NCI-H524 treated with DMSO at 0.1 percent for 48 hours (cell line): ENCODE measurements at places on chromosomes 3 and 15.

DNA sequence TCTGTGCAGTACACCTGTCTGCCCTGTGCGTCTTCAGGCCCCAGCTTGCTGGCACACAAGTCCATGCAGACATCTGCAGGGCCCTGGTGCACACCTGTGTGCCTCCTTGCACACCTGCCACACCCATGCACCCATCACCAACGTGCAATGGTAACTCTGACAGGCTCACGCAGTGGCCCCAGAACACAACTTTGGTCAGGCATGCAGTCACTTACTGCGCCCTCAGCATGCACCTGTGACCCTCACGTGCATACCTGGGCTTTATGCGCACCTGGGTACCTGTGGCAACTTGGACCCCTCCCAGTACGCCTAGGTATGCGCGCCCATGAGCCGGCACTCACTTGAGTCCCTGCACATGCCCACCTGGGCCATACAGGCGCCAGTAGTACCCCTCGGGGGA is 1.7 kb downstream of the PLXND1 start:
- DNase-seq: no peak

DNA sequence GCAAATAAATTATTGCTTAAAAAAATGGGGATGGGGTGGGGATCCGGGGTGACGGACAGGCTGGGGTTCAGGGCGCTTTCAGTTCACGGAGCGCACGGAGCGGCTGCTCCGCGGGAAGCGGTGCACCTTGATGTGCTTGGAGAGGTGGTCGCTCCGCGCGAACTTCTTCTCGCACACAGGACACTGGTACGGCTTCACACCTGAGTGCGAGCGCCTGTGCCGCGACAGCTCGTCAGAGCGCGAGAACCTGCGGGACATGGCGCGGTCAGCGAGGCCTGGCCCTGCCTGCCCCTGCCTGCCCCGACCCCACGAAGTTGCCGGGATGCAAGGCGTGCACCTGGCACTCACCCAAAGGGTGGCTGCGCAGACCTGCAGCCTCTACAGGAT is 13.6 kb downstream of the KLF15 start:
- no peak for DNase-seq

DNA sequence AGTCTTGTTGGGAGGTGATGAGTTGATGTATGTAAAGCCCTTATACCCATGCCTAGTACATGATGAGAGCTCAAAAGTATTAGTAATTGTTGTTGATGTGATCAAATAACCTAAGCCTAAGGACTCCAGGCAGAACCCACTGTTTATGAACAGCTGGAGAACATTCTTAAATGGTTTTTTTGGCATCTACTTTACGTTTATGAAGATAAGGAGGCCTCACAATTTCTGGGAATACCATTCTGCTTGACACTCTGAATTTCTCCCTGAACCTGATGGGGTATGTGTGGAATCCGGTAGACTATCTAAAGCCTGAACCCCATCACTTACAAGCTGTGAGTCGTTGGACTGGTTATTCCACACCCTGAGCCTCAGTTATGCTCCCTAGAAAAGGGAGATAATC is 244.6 kb upstream of the WNT5A start:
- no peak for DNase-seq

GRCh38 chr3:53939813-53940212 is 48.2 kb upstream of the SELENOK start:
- DNase-seq: no peak

- DNase-seq: no peak
These were observed 769.0 kb upstream of the NR2F2 start for GRCh38 chr15:95561463-95561862.

DNA sequence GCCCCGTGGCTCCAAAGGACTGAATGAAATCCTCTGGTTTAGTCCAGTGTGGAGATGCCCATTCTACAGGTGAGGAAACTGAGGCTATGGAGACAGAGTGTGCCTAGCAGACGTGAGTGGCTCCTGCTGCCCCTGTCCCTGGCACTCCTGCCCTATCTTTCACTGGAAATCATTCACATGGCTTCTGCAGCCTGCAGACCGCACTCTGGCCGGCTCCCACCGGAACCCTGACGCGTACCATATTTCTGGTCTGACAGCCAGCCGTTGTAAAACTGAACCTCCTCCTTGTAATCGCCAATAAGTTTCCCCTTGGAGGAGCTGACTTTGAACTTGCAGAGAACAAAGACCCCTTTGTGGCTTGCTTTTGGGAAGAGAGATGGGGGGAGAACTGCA is 136.5 kb downstream of the CHSY1 start:
- DNase-seq: no peak

- no peak for DNase-seq
These were observed 64.2 kb downstream of the TBC1D5 start for GRCh38 chr3:17678116-17678741.

GRCh38 chr3:44885618-44886017 is 11.2 kb downstream of the TGM4 start:
- no peak for DNase-seq

- DNase-seq: no peak
These were observed 96.8 kb downstream of the ZNF385D start for GRCh38 chr3:21654241-21654640.

DNA sequence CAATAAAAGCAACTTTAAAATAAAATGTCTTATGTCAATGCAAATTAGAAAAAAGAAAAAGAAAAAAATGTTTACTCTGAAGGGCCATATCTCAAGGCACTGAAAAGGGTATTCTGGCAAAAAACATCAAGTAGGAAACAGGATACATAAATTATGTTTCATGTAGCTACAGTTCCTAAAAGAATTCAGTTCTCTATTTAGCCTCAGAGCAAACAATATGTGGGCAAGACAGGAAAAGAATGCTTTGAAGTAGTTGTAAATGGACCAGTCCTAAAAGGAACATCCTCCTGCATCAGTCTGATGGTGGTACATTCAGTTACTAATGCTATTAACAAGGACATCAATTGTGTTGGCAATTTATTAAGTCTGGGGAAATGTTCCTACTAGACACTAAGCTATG is 8.1 kb downstream of the COMMD2 start:
- DNase-seq: no peak

DNA sequence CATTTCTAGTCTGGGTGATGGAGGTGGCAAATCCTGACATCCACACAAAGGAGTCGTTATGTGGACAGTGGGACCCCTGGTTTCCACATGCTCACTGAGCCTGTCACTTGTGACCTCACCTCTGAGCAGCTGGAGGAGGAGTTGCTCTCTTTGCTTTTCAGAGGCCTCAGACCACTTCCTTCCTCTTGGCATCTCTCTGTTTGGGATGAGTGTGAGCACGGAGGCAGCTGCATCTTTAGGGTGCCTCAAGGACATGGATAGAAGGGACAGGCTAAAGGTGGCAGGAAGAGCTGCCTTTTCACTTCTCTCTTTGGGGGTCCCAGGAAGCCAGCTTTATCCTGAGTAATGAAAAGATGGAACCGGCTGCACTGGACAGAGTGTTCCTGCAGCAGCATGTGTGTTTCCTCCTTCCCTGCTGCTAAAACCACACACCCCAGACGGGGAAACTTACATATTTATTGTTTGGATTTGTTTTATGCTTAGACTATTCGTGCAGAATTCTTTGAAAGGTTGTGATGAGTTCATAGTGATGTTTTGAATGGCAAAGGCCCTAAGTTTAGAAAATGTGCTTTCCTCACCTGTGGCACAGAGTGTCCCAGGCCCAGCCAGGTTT is 31.8 kb downstream of the GPR171 start:
- DNase-seq: no peak

- no peak for DNase-seq
These were observed 58.5 kb upstream of the TRIM71 start for GRCh38 chr3:32759342-32759741.

- DNase-seq: no peak
These were observed 30.3 kb downstream of the FGF12 start for GRCh38 chr3:192696943-192697587.

DNA sequence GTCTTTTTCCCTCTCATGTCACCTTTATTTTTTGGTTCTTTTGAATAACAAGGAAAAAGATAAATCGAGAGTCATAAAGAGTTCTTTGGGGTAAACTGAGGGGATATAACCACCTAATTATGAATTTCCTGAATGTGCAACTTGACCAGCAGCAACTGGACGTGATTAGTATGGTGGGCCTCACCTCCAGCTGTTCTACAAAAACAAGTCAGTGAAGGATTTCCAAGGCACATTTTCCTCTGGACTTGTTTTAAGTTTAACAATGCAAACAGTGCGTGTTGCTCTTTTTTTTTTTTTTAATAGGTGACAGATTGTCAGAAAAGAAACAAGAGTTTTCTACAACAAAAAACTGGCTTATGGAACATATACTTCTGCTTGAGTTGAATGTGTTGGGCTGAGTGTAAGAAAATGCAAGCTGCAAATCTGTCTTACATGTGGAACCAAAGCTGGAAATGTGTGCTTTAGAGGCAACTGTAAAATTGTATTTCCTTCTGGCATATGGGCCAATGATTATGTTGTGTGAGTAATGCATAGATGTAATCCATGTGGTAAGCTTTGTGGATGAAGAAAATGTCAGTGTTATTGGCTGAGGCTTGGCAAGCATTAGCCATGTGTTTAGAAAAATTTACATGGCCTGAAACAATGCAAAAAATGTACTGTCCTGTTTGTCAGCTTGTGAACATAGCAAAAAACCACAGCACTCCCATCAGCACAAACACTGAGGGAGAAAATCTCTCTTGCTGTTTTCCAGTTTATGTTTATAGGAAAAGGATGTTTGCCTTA is 44.5 kb upstream of the FNDC3B start:
- no peak for DNase-seq

DNA sequence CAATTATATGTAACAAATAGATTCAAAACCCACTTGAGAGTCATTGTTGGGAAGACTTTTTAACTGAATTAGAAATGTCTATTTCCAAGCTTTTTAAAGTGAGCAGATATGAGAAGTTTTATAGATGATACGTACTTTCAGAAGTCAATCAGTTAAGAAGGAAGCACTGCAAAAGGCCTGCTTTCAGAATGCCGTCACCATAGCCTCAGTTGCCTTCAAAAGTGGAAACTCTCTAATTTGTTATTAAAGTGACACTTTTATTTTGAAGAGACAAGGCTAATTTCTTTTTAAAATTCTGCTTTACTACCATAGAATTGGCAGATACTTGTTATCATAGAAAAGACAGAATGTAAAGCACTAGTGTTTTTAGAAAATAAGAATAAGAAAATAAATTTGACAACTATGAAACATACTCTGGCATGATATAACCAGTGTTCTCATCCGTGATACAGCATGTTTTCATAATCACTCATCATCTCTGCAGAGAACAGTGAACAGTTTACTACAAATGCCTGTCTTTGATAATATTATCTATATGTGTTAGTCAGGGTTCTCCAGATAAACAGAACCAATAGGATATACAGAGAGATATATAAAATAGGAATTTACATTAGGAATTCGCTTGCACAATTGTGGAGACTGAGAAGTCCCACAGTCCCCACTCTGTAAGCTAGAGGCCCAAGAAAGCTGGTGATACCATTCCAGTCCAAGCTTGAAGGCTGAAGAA is 7.0 kb upstream of the PLD1 start:
- no peak for DNase-seq

DNA sequence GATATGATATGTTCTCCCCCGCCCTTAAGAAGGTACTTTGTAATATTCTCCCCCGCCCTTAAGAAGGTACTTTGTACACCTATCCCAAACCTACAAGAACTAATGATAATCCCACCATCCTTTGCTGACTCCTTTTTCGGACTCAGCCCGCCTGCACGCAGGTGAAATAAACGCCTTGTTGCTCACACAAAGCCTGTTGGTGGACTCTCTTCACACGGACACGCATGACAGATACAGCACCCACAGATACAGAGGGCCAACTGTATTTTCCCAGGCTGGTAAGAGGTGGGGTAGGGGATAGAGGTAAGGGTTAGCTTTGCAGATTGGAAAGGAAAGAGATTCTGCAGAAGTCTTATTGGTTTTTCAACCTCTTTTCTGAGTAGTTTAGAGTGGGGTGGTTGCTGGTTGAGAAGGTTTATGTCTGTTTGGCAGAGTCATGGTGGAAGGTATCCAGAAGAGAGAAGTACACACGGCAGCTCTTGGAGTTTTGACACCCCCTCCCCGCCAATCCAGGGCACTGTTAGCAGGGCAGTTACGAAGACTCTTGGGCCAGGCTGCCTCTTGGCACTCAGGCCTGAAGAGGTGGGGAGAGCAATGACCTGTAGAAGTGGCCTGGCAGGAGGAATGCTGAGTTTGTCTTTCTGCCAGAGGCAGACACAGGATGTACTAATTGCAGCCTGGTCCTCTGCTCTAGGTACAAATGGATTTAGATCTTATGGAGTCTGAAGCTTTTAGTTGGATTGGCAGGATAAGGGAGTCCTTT is 36.0 kb upstream of the IDH2 start:
- no peak for DNase-seq

GRCh38 chr3:100710261-100710968 is 1.1 kb downstream of the TFG start:
- DNase-seq: no peak

DNA sequence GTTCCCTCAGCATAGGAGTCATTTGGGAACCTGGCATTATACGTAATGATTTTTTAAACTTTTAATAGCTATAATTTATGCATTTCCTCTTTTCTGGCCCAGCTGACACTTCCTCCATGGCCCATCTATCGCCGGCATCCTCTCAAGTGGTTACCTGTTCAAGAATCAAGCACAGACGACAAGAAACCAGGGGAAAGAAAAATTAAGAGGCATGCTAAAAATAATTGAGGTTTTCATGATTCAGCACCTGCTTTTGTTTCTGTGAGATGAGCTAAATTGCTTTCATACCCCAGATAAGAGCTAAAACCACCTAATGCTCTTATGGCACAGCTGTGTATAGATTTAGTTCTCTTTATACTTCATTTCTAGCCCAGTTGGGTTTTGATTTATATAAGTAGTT is 1.7 kb downstream of the SPCS1 start:
- no peak for DNase-seq

- DNase-seq: no peak
These were observed 128.7 kb downstream of the DMXL2 start for GRCh38 chr15:51493892-51494291.

GRCh38 chr3:43247561-43248184 is 38.7 kb upstream of the SNRK start:
- no peak for DNase-seq

GRCh38 chr3:36786921-36787890 is 22.9 kb upstream of the DCLK3 start:
- DNase-seq: no peak

- no peak for DNase-seq
These were observed 618 bp downstream of the PARL start for GRCh38 chr3:183884097-183884426.

- no peak for DNase-seq
These were observed 202.9 kb upstream of the PROK2 start for GRCh38 chr3:71987828-71988227.
